ENCODE measurements at places on chromosomes 1 and 21.

GRCh38 chr1:205318231-205318991, 3.1 kb downstream of the NUAK2 start:
- no peak for DNase-seq

DNA sequence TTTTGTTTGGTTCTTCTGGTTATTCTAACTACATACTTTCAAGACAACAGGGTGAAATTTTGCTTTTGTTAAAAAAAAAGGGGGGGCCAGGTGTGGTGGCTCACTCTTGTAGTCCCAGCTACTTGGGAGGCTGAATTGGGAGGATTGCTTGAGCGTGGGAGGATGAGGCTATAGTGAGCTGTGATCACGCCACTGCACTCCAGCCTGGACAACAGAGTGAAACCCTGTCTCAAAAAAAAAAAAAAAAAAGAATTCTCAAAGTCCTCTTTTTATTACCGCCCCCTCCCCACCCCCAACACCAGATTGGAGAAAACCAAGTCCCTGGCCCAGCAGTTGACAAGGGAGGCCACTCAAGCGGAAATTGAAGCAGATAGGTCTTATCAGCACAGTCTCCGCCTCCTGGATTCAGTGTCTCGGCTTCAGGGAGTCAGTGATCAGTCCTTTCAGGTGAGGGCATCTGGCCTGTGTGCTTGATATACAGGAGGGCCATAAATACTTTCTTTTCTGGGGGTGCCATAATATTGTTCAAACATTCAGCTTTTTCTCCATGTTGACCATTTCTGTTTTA, 50.2 kb downstream of the LAMC2 start:
- no peak for DNase-seq

- no peak for DNase-seq
Measured at GRCh38 chr1:12407050-12407961, 177.5 kb downstream of the VPS13D start.

DNA sequence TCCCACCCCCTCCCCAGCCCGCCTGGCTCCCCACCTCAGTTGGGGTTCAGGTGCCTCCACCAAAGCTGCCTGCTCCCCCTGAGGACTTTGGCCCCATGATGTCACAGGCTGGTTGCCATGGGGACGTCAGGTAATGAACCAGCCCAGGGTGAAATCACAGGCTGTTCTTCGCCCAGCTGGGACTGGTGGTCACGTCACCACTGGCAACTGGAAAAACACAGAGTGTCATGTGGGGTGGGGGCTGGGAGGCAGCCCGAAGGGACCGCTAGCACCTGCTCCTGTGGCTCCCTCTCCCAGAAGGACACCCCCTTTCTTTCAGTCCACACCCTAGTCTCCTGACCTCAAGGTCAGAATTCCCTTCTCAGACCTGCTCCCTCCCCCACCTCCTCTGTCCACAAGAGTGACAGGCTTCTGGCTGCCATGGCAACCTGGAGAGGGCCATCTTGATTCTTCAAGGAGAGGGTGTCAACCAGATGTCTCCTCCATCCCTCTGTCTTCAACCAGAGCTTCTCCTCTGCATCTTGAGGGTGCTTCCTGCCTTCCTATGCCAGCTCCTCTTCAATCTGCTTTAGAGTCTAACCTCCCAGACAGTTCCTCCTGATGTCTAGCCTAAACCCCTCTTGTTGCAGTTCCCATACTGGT, 6.2 kb downstream of the FAM131C start:
- no peak for DNase-seq

- no peak for DNase-seq
Measured at GRCh38 chr1:34165422-34165921, 442 bp upstream of the CSMD2 start.

GRCh38 chr1:172446547-172446946, 2.7 kb upstream of the PIGC start:
- no peak for DNase-seq

DNA sequence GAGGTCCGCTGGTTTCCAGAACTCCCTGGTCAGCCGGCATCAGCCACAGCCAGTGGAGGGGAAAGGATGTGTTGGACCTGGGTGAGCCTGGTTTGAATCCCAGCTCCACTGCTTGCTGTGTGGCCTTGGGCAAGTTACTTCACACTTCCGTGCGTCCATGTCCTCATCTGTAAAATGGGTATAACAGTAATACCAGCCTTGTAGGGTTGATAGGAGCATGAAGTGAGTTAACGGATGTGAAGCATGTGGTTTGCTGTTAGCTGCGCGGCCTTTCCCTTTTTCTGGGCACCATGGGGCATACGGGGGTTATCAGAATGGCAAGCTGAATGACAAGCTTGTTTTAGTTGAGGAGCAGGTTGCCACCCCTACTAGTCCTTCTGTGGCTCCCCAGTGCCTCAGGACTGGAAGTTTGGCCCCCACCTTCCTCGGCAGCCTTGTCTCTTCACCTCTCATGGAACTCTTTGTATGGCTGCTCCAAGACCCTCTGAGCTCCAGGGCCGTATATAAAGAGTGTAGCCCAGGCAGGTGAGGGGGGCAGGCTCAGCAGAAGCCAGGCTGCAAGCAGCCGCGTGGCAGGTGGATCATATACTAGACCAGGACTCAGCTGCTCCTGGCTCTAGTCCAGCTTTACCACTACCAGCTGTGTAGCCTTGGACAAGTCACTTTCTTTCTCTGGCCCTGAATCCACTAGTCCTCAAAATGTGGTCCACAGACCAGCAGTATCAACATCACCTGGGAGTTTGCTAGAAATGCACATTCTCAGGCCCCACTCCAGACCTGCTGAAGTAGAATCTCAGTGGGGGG, 95.4 kb downstream of the LACTBL1 start:
- no peak for DNase-seq

All from T follicular helper cell (primary cell).